ENCODE measurements at places on chromosomes 4 and X. TPM values are rescaled to one million over a fixed set of nuclear protein-coding genes. Genes with fewer than 3 reads are reported as not detected.

- DNase-seq, result no peak
Observed at GRCh38 chrX:67100031-67100884, 443.6 kb upstream of the AR start.

GRCh38 chrX:9700555-9700954 lies 65.1 kb downstream of the GPR143 start:
- no peak for DNase-seq

DNA sequence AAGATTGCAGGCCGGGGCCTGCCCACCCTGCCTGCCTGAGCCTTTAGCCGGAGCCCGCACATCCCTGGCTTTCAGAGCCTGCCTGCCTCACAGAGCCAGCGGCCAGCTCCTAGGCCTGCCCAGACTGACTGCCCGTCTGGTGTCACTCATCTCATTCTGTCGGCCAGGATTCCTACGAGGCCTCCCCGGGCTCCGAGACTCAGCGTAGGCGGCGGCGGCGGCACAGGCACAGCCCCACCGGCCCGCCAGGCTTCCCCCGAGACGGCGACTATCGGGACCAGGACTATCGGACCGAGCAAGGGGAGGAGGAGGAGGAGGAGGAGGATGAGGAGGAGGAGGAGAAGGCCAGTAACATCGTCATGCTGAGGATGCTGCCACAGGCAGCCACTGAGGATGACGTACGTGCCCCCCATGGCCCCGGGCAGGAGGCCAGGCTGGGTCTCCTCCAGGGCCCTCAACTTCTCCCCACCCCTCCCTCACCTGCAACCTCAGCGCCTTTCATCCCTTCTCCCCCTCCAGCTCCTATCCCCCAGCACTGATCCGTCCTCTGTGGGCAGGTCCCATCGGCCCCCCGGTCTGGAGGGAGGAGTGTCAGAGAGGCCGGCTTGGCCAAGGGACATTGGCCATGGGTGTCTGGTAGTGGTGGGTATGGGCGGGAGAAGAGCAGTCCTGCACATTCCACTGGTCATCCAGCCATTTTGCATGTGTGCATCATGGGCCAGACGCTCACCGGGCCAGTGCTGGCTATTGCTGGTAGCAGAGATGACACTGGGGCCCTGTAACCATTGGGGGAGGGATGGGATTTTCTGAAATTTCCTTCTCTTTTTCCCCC lies 22.6 kb upstream of the UBA1 start:
- DNase-seq, result no peak

- no peak for DNase-seq
Observed at GRCh38 chr4:26284536-26284935, 36.3 kb upstream of the RBPJ start.

- DNase-seq, result no peak
Observed at GRCh38 chr4:108635070-108635655, 14.8 kb downstream of the RPL34 start.

DNA sequence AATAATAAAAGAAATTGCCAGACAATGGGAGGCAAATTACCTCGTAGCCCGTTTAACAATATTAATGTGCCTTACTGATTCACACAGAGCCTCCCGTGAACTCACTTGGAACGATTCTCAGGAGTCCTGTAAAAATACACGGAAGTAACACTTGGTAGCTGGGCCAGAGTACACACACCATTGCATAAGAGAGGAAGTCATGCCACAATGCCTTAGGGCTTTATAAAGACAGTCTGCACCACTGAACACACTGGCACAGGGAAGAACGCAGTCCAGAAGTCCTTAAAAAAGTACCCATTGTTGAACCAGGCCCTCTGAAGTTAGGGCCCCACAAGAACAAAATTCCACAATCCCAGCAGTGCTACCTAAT lies 15.1 kb downstream of the SLC2A9 start:
- DNase-seq, result peak; percentile 28

DNA sequence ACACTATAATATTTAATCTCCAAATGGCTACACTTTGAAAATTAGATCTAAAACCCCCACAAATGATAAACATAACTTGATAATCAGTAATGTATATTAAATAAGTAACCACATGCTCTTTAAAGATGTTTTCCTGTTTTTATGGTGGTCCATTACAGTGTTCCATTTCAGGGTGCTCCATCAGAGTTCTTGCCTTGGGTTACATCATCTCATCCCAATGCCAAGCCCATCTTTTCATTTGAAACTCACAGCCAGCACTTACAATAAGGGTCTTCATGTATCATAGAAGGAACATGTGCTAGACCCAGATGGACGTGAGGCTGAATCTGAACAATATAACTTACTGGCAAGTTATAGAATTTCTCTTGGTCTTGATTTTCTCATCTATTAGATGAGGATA lies 10.5 kb upstream of the PAQR3 start:
- DNase-seq, result no peak

GRCh38 chr4:128558896-128559679 lies 250.4 kb upstream of the JADE1 start:
- DNase-seq, result no peak

The RENBP gene
- 0.43 TPM for polyA plus RNA-seq

The CLGN gene
- polyA plus RNA-seq, result not detected

The PF4V1 gene
- polyA plus RNA-seq, result not detected

The FAM9C gene
- polyA plus RNA-seq, result not detected

All from BJ (cell line).